Activated CD4-positive, alpha-beta T cell treated with anti-CD3 and anti-CD28 coated beads for 36 hours (primary cell): ENCODE measurements at places on chromosomes 7 and 10.

DNA sequence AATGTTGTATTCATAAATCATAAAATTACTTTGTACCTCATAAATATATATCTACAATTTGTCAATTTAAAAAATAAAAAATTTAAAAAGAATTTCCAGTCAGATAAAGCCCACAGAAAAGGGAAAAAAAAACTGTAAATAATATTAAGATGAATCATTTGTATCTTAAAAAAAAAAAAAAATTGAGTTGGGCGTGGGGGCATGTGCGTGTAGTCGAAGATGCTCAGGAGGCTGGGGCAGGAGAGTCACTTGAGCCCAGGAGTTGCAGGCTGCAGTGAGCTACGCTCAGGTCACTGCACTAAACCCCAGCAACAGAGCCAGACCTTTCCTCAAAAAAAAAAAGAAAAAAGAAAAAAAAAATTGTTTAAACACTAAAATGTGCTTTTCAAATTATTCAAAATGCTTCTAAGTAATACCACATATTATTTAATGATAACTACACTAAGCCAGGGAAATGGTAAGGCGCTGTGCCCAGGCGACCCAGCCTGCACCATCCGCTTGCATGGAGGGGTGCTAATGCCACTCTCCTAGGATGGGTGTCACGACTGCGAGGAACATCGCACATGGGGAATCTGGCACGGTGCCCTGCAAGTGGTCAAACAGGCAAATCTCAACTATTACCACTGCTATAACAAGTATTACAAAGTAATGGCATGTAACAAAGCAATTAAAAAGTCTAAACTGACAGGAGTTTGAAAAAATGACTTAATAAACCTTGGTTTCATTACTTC lies 15.4 kb downstream of the GLUD1 start:
- DNase-seq, result no peak

GRCh38 chr10:109968953-109969759 lies 38.6 kb upstream of the ADD3 start:
- no peak for DNase-seq

GRCh38 chr10:124019886-124020797 lies 73.3 kb downstream of the CHST15 start:
- DNase-seq, result no peak

GRCh38 chr7:17392846-17393245 lies 94.4 kb downstream of the AHR start:
- no peak for DNase-seq

- no peak for DNase-seq
Observed at GRCh38 chr10:94623572-94623971, 60.0 kb upstream of the CYP2C18 start.
